Activated naive CD8-positive, alpha-beta T cell treated with anti-CD3 and anti-CD28 coated beads, Interleukin-2, amount 10 ng/mL, durations not matched to agents 7 days and 5 days (primary cell): ENCODE measurements at places on chromosomes 16 and 17. TPM values are rescaled to one million over a fixed set of nuclear protein-coding genes. Genes with fewer than 3 reads are reported as not detected.
A peak's percentile ranks its signal among the peaks of the same experiment; 100 is the strongest.

- H3K27me3 ChIP-seq = no peaks in the 10 kb centered on the region
- DNase-seq = no peak
- H3K27ac ChIP-seq = no peak overlapping the region
- H3K36me3 ChIP-seq = no peaks in the 10 kb centered on the region
- H3K4me3 ChIP-seq = no peak overlapping the region
These were observed 8.6 kb downstream of the PIGQ start for GRCh38 chr16:578232-578869.

DNA sequence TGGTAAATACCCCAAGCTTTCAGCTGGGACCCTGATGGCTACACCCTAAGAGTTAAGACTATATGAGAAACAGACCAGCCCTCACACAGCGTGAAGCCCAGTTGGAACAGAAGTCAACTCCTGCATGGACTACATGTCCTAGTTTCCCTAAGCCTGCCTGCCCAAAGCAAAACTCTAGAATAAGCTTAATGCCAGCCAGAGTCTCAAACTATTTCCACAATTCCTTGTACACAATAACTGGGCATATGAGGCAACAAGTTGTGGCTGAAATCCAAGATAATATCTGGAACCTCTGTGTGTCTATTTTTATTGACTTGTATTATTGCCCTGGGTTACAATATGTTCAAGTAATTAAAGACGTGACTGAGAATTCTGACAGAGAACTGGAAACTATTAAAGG is 19.4 kb downstream of the MYH10 start:
- no peak overlapping the region for H3K4me3 ChIP-seq
- H3K4me1 ChIP-seq = no peaks in the 10 kb centered on the region
- DNase-seq = no peak
- peaks cover 14% of the 10 kb centered on the region for H3K27me3 ChIP-seq
- no peak overlapping the region for H3K27ac ChIP-seq

- H3K27ac ChIP-seq = no peak overlapping the region
- H3K4me1 ChIP-seq = no peaks in the 10 kb centered on the region
- no peak for DNase-seq
- no peaks in the 10 kb centered on the region for H3K36me3 ChIP-seq
- H3K27me3 ChIP-seq = no peaks in the 10 kb centered on the region
- H3K4me3 ChIP-seq = no peak overlapping the region
These were observed 29.9 kb downstream of the BAIAP2 start for GRCh38 chr17:81064678-81065475.

Gene RRAD
- total RNA-seq = 0.60 TPM

Gene FASN
- total RNA-seq = 154 TPM

Gene RNU2-1
- 8,381 TPM for total RNA-seq

DNA sequence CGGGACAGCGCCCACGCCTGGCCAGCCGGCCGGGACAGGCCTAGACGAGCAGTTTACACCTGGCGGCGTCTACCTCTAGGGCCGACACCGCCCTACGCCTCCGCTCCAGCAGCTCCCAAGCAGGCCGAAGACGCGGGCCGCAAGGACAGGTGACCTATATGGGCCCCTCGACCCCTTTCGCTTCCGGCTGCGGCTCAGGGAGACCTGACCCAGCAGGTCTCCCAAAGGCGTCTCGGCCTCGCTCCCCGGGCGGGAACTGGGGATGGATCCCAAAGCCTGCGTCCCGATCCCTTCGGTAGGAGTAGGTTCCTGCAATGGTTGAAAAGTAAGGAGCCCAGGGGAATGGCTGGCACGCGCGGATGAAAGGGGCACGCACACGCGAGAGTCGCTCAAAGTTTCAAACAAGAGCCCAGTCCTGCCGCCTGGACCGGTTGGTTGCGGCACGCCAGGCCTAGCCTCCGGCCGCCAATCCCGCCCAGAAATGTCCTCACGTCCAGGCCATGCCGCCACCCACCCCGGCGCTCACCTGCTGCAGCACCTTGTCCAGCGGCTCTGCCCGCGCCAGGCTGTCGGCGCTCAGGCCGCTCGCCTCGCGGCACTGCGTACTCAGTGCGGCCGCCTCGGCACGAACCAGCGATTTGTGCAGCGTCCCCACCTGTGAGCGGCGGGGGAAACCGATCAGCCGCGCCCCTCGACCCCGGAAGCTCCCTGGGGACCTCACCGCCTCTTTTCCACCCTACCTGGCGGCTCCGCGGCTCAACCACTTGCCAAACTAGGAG is 630 bp downstream of the ESRP2 start:
- peaks cover 25% of the 10 kb centered on the region for H3K4me1 ChIP-seq
- H3K36me3 ChIP-seq = no peaks in the 10 kb centered on the region
- no peaks in the 10 kb centered on the region for H3K27me3 ChIP-seq
- peak; percentile 47 for DNase-seq

DNA sequence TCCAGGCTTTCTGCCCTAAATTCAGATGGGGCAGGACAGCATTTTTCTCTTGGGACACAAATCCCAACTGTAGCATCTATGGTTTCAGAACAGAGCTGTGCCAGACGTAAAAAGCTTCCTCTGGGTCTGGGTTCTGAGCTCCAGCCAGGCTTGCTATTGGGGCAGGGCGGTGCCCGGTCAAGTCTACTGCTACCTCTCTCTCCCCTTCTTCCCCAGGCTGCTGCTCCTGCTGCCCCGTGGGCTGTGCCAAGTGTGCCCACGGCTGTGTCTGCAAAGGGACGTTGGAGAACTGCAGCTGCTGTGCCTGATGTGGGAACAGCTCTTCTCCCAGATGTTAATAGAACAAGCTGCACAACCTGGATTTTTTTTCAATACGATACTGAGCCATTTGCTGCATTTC is 1.1 kb downstream of the MT1M start:
- no peak for DNase-seq
- peaks cover 76% of the 10 kb centered on the region for H3K27me3 ChIP-seq
- H3K36me3 ChIP-seq = no peaks in the 10 kb centered on the region
- H3K4me1 ChIP-seq = peaks cover 32% of the 10 kb centered on the region

GRCh38 chr16:8929086-8929748 is 34.5 kb downstream of the USP7 start:
- no peak overlapping the region for H3K4me3 ChIP-seq
- H3K27ac ChIP-seq = no peak overlapping the region
- peaks cover 21% of the 10 kb centered on the region for H3K4me1 ChIP-seq
- no peak for DNase-seq
- H3K36me3 ChIP-seq = peaks cover 24% of the 10 kb centered on the region
- H3K27me3 ChIP-seq = no peaks in the 10 kb centered on the region

DNA sequence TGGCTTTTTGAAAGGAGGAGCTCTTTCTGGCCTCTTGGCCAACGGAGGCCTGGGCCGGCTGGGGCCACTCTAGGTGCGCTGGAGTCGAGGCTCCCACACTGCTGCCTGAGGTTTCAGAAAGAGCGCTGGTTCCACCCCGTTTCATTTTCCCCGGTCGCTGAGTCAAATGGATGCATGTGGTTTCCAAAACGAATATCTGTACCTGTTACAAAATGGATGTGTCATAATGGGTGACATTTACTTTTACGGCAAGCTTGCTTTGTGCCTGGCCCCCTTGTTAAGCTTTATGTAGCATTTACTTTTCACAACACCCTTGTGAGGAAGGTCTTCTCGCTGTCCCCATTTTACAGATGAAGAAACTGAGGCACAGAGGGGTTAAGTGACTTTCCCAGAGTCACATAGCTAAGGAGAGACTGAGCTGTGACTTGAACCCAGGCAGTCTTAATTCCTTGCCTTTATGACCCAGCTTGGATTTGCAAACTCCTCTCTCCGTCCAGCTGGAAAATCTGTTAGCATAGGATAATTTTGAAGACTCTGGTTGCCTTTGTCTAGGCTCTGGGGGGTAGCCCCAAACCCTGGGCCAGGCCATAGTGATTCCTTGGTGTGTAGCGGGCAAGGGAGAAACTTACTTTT is 10.6 kb downstream of the KSR1 start:
- peak overlapping the region; percentile 77 for H3K4me3 ChIP-seq
- H3K27me3 ChIP-seq = no peaks in the 10 kb centered on the region
- peak; percentile 68 for DNase-seq
- peaks cover 6% of the 10 kb centered on the region for H3K36me3 ChIP-seq

Gene ELMO3
- total RNA-seq = 7.6 TPM

Gene RASL10B
- total RNA-seq = 0.53 TPM

GRCh38 chr16:72934636-72935403 is 113.1 kb downstream of the ZFHX3 start:
- no peaks in the 10 kb centered on the region for H3K36me3 ChIP-seq
- no peak for DNase-seq
- peaks cover 16% of the 10 kb centered on the region for H3K27me3 ChIP-seq
- H3K4me1 ChIP-seq = peaks cover 15% of the 10 kb centered on the region

DNA sequence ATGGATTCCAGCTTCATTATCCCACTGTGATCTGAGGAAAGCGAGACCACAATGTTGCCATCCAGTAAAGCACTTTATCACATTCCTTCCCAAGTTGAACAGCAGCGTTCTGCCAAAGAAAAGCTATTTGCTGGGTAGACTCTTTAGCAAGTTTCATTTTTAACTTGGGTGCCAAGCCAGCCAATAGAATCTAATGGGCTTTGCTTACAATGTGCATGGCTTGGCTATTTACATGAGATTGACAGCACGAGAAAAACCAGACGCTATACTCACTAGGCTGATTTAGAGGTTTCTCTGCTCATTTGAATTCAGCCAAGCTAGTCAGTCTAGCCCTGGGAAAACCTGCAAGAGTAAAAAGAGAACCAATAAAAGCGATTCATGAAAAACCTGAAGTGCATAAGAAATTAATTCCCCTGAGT is 108.9 kb downstream of the CDH13 start:
- H3K4me3 ChIP-seq = no peak overlapping the region
- H3K36me3 ChIP-seq = no peaks in the 10 kb centered on the region
- H3K27ac ChIP-seq = no peak overlapping the region
- peaks cover 1% of the 10 kb centered on the region for H3K4me1 ChIP-seq
- DNase-seq = no peak
- H3K27me3 ChIP-seq = peaks cover 10% of the 10 kb centered on the region

Gene COG7
- 23.6 TPM for total RNA-seq

Gene SLC52A1
- total RNA-seq = 1.4 TPM

- H3K27ac ChIP-seq = no peak overlapping the region
- DNase-seq = no peak
- H3K4me3 ChIP-seq = no peak overlapping the region
- H3K36me3 ChIP-seq = no peaks in the 10 kb centered on the region
These were observed 94.8 kb downstream of the RMI2 start for GRCh38 chr16:11439790-11440656.

Gene AGRP
- total RNA-seq = not detected

GRCh38 chr16:82867485-82867884 is 240.7 kb downstream of the CDH13 start:
- no peaks in the 10 kb centered on the region for H3K27me3 ChIP-seq
- no peaks in the 10 kb centered on the region for H3K4me1 ChIP-seq
- no peak overlapping the region for H3K27ac ChIP-seq
- no peaks in the 10 kb centered on the region for H3K36me3 ChIP-seq
- H3K4me3 ChIP-seq = no peak overlapping the region

GRCh38 chr17:82781894-82782274 is 30.0 kb downstream of the TBCD start:
- DNase-seq = peak; percentile 92
- H3K4me3 ChIP-seq = no peak overlapping the region
- no peaks in the 10 kb centered on the region for H3K27me3 ChIP-seq
- peak overlapping the region; percentile 79 for H3K27ac ChIP-seq
- peaks cover 16% of the 10 kb centered on the region for H3K4me1 ChIP-seq
- H3K36me3 ChIP-seq = peaks cover 11% of the 10 kb centered on the region

DNA sequence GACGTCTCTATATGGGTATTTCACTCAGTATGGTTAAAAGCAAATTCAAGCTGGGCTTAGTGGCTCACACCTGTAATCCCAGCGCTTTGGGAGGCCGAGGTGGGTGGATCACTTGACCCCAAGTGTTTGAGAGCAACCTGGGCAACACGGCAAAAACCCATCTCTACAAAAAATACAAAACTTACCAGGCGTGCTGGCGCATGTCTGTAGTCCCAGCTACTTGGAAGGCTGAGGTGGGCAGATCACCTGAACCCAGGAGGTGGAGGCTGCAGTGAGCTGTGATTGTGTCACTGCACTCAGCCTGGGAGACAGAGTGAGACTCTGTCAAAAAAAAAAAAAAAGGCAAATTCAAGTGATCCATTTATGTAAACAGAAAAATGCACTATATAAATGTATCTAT is 1.3 kb upstream of the TNFRSF17 start:
- peaks cover 9% of the 10 kb centered on the region for H3K27me3 ChIP-seq
- H3K36me3 ChIP-seq = no peaks in the 10 kb centered on the region
- H3K4me3 ChIP-seq = no peak overlapping the region
- H3K27ac ChIP-seq = no peak overlapping the region
- DNase-seq = no peak
- H3K4me1 ChIP-seq = no peaks in the 10 kb centered on the region

DNA sequence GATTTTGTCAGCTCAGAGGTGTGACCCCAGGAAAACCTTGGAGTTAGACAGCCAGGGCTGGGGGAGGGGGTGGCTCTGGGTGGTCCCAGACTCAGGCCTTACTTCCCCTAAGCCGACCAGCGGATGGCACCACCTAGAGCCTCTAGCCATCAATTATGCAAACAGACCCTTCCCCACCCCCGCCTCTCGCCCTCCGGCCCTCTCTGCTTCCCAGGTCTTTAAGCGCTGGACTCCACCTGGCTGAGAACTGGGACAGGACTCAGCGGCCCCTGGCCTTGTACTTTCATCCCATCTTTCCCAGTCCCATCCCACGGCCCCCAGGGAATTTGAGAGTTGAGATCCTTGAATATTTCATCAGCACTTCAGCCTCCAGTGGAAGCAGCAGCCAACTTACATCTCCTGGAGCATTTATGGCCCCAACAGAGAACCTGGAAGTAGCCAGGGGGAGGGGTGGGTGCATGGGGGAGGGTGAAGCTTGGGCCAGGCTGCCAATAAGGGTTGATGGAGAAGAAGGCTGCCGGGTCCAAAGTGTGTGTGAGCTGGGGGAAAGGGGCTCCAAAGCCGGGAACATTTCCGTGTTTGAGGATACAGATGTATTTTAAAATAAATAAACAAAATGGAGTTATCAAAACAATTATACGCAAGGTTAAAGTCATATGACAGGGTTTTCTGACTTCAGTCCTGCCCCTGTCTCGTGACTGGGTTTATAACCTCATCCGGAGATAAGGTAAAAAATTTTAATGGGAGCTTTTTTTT is 7.5 kb upstream of the JUP start:
- no peak overlapping the region for H3K4me3 ChIP-seq
- peaks cover 1% of the 10 kb centered on the region for H3K27me3 ChIP-seq
- peaks cover 4% of the 10 kb centered on the region for H3K4me1 ChIP-seq
- no peaks in the 10 kb centered on the region for H3K36me3 ChIP-seq

Gene LYRM9
- 8.0 TPM for total RNA-seq

DNA sequence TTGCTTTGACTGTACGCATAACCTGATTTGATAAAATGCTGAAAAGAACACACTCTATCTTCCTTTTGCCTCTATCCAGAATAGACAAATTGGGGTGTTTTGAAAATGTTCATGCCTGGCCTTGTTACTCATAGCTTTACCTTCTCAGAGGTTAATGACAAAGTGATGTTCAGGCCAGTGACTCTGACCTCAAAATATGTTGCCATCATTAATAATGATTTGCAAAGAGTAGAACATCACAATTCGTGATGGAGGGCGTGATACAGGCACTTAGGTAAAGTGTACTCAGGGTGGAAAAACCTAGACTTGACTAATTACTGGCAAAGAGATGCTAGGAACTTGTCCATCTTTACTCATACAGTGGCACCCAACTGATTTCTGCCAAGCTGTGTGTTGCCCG is 656.6 kb upstream of the SOX9 start:
- H3K27ac ChIP-seq = no peak overlapping the region
- no peaks in the 10 kb centered on the region for H3K27me3 ChIP-seq
- no peak overlapping the region for H3K4me3 ChIP-seq
- no peak for DNase-seq
